MCF 10A (cell line): ENCODE measurements at places on chromosomes 12 and 14. TPM values are rescaled to one million over a fixed set of nuclear protein-coding genes. Genes with fewer than 3 reads are reported as not detected.

KCNA1 gene
- total RNA-seq = not detected in 2 replicates

NYNRIN gene
- not detected in 2 replicates for total RNA-seq

METAP2 gene
- total RNA-seq = 91.5 and 122 TPM in 2 replicates

MANSC4 gene
- not detected in 2 replicates for total RNA-seq

OVCH1 gene
- 1.9 and 4.0 TPM in 2 replicates for total RNA-seq

SPIC gene
- total RNA-seq = not detected in 2 replicates

RNASE7 gene
- total RNA-seq = 10.9 and 11.8 TPM in 2 replicates

- DNase-seq = no peak
Observed at GRCh38 chr12:124525455-124525854, 42.0 kb downstream of the NCOR2 start.

- DNase-seq = peak; percentile 44
Observed at GRCh38 chr12:126093908-126094307, 1028.7 kb downstream of the AACS start.

- peak; percentile 89 for DNase-seq
Observed at GRCh38 chr14:85531587-85532373, 1.8 kb downstream of the FLRT2 start.

- no peak for DNase-seq
Observed at GRCh38 chr14:89138846-89139245, 278.2 kb downstream of the FOXN3 start.

DNA sequence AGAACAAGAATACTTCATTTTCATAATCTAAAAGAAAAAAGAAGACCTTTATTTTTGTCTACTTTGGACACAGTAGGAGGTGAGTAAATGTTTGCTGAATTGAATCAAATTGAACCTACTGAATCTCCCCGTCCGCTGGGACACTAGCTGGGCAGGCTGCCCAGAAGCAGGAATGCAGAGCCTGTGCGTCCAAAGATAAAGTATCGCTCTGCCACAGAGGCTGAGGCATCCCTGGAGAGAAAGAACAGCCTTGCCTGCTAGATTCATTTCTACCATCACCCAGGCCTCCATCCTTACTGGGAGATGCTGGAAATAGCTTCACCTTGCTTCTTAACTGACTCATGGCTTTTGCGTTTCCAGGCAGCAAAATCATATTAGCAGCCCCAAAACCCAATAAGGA is 64.1 kb upstream of the TSPAN11 start:
- DNase-seq = no peak

DNA sequence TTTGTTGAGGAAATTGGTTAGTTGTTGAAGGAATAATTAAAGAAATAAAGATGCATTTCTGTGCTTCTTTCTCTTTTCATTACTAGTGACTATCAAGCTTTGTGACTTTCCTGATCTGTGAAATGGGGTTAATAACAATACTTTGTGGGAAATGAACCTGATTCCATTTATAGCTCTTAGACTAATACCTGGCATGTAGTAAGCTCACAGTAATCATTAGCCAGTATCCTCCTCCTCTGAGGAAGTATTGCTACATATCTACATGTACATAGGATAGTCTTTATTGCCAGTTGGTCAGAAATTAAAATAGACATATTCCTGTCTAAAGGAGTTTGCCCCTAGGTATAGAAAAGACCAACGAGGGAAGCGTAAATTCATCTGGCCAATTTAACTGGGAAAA is 1.8 kb upstream of the CCDC198 start:
- DNase-seq = no peak

DNA sequence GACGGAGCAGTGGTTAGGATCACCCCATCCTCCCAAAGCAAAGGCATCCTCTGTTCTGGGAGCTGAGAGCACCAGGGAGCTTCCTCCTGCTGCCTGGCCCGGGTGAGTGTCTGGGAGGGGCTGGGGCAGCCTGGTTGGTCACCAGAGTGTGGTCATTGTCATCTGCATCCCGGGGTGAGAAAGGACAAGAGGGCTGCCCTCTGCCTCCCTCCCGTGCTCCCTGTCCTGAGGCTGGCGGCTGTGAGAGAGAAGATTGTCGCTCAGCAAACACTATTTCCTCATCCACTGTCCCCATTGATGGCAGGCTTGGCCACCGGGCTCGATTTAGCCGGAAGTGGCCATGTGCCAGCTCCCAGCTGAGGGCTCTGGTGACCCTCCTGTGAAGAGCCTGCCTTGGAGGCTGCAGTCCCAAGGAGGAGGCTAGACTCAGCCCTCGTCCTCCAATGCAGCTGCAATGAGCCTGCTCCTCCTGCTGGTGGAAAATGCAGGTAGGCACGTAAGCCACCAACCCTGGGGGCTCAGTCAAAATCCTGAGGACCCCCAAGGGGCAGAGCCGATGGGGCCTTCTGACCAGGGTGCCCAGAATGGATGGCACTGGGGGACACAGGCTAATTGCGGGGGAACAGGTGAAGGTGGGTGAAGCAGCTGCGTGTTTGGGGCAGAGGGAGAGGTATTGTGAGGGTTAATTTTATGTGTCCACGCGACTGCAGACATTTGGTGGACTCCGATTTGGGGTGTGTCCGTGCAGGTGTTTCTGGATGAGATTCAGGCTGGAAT is 155.7 kb downstream of the KIF26A start:
- DNase-seq = peak; percentile 8

GRCh38 chr14:23694949-23695663 is 58.9 kb downstream of the DHRS2 start:
- no peak for DNase-seq

GRCh38 chr12:6285063-6285477 is 25.4 kb upstream of the PLEKHG6 start:
- DNase-seq = peak; percentile 76

- no peak for DNase-seq
Observed at GRCh38 chr14:61484031-61484430, 162.7 kb downstream of the PRKCH start.

DNA sequence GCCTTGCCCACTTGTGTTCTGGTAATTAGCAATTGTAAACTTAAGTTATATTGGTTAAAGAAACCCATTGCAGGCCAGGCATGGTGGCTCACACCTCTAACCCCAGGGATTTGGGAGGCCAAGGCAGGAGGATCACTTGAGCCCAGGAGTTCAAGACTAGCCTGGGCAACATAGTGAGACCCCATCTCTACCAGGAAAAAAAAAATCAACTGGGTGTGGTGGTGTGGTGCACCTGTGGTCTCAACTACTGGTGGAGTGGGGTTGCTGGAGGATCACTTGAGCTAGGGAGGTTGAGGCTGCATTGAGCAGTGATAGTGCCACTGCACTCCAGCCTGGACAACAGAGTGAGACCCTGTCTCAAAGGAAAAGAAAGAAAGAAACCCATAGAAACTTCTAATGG is 13.7 kb downstream of the YY1 start:
- no peak for DNase-seq

- peak; percentile 40 for DNase-seq
Observed at GRCh38 chr12:57477710-57478681, 1.7 kb downstream of the ARHGAP9 start.

- DNase-seq = peak; percentile 65
Observed at GRCh38 chr12:46472893-46473633, 100.5 kb upstream of the SLC38A2 start.

- no peak for DNase-seq
Observed at GRCh38 chr14:32703183-32703621, 235.5 kb upstream of the NPAS3 start.
